Common myeloid progenitor, CD34-positive (primary cell): ENCODE measurements at places on chromosomes 3 and 15.

GRCh38 chr15:77004189-77004588 is 9.3 kb downstream of the PSTPIP1 start:
- DNase-seq, result peak; percentile 79

- no peak for DNase-seq
Measured at GRCh38 chr3:120481081-120481480, 30.3 kb upstream of the FSTL1 start.

GRCh38 chr15:89615135-89615534 is 39.9 kb downstream of the TICRR start:
- no peak for DNase-seq

DNA sequence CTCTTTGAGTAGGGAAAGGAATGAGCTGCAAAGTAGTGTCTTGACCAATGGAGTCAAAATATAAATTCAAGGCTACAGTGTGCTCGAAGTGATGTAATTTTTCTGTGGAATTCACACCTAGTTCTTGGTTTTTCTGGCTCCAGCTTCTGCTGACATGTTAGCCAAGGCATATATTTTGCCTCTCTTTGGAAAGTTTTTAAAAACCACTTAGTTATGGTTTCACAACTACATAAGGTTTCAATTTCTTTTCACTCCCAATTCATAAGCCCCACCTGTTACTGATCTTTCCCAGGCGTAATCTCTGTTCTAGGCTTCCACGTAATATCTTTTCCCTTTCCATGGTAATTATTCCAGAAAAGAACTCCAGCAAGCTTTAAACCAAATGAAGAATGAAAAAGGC is 46.9 kb downstream of the GADL1 start:
- no peak for DNase-seq

GRCh38 chr3:17980863-17981262 is 238.4 kb upstream of the TBC1D5 start:
- DNase-seq, result no peak

- no peak for DNase-seq
Measured at GRCh38 chr3:143551761-143552160, 296.5 kb downstream of the SLC9A9 start.

DNA sequence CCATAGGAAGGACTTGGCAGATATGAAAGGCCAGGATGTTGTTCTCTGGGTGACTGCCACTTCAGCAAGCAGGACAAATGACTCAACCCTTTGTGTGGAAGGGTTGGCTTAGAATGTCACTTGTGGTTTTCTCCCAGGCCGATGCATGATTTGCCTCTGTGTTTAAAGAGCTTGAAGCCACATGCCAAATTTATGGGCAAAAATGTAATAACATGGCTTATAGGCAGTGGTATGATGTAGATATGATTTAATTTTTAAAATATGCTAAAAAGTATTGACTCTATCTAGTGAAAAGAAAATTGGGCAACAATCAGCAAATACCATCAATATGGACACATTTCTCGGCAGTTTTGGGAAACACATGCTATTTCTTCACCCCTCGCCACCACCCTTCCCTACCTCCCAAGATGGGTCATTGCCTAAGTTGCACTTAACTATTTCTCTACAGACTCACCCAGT is 114.6 kb downstream of the CYP19A1 start:
- DNase-seq, result peak; percentile 81
